Fibroblast of the aortic adventitia (primary cell): ENCODE measurements at places on chromosomes 4 and X.

DNA sequence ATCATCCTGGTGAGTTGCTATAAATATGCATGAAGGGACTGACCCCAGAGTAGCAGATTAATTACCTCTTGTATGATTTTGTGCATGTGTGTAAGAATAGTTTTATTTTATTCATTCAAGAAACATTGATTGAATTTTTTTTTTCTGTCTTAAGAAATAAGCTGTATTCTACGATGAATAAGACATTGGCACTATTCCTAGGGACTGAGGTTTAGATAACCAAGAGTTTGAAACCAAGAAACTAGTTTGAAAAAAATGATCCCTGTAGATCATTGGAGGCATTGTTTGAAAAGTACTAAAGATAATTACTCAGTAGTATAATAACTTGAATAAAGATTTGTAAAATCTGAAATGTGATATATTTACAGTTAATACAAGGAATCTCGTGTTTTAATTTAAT is 1086.9 kb downstream of the PCDH7 start:
- peak; percentile 73 for DNase-seq

DNA sequence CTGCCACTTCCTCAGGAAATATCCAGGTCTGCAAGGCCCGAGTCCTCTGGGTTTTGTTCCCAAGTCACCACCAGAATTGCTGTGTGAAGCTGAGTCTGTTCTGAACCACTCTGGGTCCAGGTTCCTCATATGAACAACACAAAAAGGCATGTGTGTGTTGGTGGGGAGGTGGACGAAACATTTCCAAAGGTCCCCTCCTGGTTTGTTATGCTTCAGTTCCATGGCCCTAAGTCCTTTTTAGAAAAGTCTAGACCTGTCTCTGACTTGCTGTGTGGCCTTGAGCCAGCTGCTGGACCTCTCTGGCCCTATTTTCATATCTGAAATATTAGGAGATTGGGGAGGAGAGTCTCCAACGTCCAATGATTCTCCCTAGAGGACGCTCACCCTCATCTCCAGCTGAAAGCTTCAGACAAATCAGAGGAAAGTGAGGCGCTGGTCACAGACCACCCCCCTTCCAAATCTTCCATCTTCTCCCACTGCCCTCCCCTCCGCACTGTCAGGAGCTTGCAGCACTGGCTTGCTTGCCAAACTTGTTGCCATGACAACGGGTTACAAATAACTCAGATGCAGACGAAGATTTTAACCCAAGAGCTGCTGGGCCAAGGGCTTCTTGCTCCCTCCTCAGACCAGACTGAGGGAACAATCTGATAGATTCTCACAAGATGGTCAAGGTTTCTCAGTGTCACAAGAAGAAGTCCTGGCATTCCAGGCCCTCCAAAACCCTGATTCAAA is 64.5 kb downstream of the SMC1A start:
- DNase-seq, result peak; percentile 49

DNA sequence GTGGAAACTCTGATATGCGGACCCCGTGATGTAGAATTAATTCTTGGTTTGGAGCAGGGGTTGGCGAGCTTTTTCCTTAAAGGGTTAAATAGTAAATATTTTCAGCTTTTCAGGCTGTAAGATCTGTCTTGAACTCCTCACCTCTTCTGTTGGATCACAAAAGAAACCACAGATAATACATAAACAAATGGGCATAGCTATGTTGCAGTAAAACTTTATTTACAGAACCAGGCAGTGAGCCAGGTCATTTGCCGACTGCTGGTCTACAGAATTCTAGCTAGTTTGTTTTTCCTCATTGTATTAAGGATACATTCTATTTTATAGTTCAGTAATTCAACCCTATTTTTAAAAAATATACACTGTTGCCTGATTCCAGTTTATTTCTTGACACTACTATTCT is 116.6 kb downstream of the PAPSS1 start:
- no peak for DNase-seq

GRCh38 chr4:5960252-5960880 is 57.9 kb downstream of the C4orf50 start:
- no peak for DNase-seq

DNA sequence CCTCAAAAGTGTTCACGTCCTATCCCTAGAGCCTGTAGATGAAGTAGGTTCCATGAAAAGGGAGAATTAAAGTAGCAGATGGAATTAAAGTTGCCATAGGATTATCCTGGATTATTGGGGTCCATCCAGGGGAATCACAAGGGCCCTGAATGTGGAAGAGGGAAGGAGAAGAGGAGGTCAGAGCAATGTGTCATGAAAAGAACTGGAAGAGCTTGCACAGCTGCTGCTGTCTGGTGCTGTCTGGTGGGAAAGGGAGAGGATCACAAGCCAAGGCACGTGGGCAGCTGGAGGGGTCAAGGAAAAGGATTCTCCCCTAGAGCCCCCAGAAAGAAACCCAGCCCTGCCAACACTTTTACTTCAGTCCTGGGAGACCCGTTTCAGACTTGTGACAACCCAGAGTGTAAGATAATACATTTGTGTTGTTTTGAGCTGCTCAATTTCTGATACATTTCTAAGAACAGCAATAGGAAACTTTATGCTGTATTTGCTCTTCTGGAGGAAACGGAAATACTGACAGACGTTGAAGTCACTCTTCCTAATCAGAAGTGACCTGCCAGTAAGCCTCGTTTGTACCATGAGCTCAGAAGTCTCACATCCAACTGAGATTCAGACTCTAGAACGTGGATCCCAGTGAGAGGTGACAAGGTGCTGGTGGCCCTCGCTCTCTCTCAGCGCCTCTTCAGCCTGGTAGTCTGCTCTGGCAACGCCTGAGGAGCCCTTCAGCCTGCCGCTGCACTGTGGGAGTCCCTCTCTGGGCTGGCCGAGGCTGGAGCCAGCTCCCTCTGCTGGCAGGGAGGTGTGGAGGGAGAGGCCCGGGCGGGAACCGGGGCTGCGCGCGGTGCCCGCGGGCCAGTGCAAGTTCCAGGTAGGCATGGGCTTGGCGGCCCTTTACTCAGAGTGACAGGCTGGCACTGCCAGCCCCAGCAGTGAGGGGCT is 34.7 kb upstream of the ENPP6 start:
- DNase-seq, result no peak

GRCh38 chr4:159497936-159498335 is 395.1 kb downstream of the RAPGEF2 start:
- DNase-seq, result no peak

- no peak for DNase-seq
Observed at GRCh38 chr4:58649226-58649625, 1539.0 kb upstream of the IGFBP7 start.

DNA sequence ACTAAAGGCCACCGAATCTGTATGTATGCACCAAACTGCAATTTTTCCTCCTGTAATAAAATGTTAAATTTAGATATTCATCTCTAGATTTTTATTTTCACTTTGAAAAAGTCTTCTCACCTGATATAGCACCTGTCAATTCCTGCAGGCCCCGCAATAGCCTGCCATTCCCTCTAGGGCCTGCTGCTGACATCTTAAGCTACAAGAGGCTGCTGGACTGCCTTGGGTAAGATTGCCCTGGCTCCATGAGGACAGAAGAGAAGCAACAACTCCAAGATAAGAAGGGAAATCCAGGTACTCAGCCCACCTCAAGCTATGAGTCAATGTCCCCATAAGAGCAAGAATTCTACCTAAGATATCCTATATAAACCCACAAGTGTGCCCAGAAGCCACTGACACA is 230.2 kb upstream of the AGTR2 start:
- DNase-seq, result no peak

DNA sequence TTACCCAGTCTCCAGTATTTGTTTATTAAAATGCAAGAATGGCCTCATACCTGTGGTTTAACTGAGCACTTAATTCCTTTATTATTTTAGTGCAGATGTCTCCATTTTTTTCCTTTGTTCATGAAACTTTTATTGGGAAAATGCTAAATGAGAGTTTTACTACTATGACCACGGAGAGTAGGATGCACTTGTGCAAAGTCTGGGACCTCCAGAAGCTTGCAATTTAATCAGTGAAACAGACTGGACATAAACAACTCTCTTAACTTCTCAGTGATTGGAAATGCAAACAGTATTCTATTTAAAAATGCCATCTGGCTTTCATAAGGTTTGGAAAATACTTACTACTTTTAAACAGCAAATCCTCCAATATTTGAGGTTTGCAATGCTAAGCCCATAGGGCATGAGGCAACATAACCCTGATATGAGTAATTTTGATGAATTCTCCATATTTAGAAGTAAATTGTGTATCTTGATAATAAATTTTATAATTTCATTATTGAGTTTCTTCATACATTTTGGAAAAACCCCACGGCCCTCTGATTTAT is 718.7 kb upstream of the MAGEB2 start:
- DNase-seq, result no peak

GRCh38 chrX:55167124-55167803 is 52.9 kb upstream of the PAGE5 start:
- no peak for DNase-seq

DNA sequence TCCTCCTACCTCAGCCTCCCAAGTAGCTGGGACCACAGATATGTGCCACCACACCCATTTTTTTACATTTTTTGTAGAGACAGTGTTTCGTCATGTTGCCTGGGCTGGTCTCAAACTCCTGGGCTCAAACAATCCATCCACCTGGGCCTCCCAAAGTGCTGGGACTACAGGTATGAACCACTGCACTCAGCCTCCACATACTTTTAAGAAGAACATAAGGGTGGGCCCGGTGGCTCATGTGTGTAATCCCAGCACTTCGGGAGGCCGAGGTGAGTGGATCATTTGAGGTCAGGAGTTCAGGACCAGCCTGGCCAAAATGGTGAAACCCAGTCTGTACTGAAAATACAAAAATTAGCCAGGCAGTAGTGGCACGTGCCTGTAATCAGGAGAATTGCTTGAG is 51.5 kb upstream of the MXD4 start:
- no peak for DNase-seq

DNA sequence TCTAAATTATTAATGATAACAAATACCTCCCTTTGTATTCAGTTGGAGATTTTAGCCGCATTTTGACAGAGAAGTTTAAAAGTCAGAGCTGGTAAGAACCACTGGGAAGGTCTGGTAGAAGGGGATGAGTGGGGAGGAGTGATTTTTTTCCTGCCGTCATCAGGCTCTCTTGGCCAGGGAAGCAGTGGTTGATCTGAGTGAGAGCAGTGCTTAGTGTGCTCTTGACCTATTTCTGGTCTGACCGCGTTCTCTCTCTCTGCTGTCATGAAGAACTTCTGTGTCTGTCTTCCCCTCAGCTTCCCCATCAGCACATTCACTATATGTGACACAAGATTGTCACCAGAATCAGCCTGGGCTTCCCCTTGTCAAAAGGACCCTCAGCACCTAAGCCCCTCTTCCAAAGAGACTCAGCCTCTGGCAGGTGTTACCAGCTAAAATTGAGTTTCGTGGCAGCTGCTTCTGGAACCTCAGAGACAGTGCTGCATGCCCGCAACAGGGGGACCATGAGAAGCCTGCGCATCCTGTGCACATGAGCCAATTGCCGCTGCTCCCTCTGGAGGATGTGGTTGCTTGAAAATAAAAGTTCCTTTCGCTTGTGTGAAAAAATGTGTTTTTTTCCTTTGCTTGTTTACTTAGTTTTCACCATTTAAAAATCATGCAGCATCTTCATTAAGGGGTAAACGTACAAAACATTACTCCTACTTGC is 268.9 kb downstream of the C4orf33 start:
- DNase-seq, result no peak

DNA sequence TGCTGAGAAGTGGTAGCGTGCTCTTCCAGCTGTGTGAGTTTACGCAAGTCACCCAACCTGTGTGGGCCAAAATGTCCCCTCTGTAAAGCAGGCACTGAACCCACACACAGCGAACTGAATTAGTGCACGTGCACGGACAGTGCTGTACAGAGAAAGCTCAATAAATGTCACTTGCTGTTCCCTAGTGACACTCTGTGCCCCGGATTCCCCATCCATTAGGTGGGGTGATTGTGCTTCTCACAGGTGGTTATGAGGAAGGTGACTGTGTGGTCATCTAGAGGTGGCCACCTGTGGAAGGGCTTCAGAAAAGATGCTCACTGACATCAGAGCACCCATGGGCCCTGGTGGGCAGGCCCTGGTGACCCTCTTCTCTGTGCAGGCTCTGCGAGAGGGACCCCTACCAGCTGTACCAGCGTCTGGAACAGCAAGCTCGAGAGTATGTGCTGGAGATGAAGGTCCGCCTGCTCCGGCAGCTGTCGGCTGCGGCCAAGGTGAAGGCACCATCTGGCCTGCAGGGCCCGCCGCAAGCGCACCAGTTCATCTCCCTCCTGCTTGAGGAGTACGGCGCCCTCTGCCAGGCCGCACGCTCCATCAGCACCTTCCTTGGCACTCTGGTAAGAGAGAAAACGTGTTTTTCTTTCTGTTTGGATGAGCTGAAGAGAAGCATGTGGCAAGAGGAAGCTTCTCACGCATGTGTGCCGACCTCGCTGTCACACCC is 94.3 kb downstream of the FAM193A start:
- DNase-seq, result no peak

GRCh38 chr4:153651116-153651515 is 33.0 kb upstream of the TLR2 start:
- no peak for DNase-seq

GRCh38 chr4:83639849-83640493 is 104.1 kb downstream of the GPAT3 start:
- peak; percentile 92 for DNase-seq

DNA sequence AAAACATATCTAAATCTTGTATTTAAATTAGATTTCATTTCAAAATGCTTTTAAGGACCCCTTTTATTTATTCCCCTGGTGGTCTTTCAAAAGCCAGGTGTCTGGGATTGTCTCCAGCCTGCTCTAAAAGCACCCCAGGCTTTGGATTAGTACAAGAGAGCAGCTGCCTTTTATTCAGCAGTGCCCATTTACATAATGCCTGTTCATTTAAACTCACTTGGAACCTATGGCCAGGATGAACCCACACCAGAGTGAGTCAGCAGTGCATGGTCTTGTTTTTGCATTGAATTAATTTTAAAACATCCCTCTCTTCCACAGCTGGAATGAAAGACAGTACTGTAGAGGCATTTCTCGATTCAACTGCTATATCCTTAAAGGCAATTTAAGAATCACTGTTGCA is 64.1 kb upstream of the TENM3 start:
- peak; percentile 42 for DNase-seq

DNA sequence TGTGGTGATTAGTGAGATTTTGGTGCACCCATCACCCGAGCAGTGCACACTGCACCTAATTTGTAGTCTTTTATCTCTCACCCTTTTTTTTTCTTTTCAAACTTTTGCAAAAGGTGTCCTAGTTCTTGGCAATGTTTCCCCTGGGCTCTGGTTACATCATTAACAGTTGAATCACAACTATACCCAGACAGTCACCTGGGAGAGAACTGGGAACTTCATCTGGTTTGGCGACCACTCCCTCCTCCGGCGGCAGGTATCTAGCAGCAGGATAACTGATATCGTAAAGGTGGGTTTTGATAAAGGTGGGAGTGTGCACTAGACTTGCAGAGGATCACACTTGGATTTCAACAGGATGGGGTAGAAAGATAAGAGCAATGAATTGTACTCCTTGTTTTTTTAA is 140.5 kb downstream of the CHIC2 start:
- DNase-seq, result no peak

- no peak for DNase-seq
Observed at GRCh38 chrX:149982310-149982709, 44.0 kb upstream of the EOLA2 start.

GRCh38 chr4:82839624-82840023 is 41.0 kb upstream of the SCD5 start:
- no peak for DNase-seq

GRCh38 chr4:133316909-133317308 is 167.8 kb downstream of the PCDH10 start:
- DNase-seq, result peak; percentile 0

- no peak for DNase-seq
Observed at GRCh38 chr4:127631420-127631819, 1.3 kb upstream of the INTU start.

- no peak for DNase-seq
Observed at GRCh38 chr4:126572264-126572663, 1060.5 kb upstream of the INTU start.

- no peak for DNase-seq
Observed at GRCh38 chr4:38724475-38724808, 58.3 kb downstream of the TLR10 start.
